ENCODE measurements at places on chromosomes 5 and 9.

GRCh38 chr5:179406031-179406961 lies 61.0 kb upstream of the ADAMTS2 start:
- DNase-seq: no peak

GRCh38 chr5:55140908-55141665 lies 18.9 kb upstream of the GPX8 start:
- DNase-seq: no peak

GRCh38 chr9:121656941-121657470 lies 5.6 kb downstream of the DAB2IP start:
- no peak for DNase-seq

- DNase-seq: no peak
These were observed 22.8 kb upstream of the DUSP1 start for GRCh38 chr5:172793577-172794488.

GRCh38 chr9:69173497-69173890 lies 583 bp upstream of the TJP2 start:
- no peak for DNase-seq

DNA sequence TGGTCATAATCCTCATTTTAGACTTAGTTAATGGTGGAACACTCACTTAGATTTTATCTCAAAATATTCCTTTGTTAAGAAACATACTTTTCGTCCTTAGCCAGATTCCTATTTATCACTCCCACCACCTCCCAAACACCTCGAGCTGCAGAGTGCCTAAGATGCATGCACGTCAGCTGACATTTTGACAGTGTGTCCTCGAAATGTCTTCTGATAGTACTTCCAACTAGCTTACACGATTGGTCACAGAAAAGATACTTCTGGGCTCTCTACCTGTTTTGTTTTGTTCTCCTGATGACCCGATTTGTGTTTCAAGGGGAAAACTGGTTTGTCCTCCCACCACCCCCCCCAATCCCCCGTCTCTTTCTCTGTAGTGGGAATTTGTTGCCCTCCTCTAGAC lies 230.1 kb downstream of the MAST4 start:
- no peak for DNase-seq

- DNase-seq: no peak
These were observed 13.9 kb upstream of the CTNNAL1 start for GRCh38 chr9:109027176-109027575.

GRCh38 chr9:134895908-134896833 lies 15.6 kb downstream of the FCN2 start:
- DNase-seq: no peak

GRCh38 chr9:99222416-99223270 lies 561 bp downstream of the SEC61B start:
- DNase-seq: no peak

- no peak for DNase-seq
These were observed 420.0 kb downstream of the SEMA5A start for GRCh38 chr5:9125852-9126251.

DNA sequence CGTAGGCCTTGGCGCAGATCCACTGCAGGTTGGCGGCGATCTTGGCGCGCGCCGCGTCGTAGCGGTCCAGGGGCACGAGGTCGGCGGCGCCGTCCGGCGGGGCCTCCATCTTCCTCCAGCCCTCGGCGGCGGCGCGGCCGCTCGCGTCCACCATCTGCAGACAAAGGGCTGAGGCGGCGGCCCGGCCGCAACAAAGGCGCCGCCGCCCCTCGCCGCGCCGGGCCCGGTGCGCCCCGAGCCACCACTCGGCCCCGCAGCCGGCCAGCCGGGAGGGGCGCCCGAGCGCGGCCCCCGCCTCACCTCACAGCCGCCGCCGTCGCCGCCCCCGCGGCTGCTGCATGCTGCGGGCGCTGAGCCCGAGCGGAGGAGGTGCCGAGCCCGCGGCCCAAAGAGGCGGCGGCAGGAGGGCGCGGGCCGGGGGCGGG lies 328 bp downstream of the CAMSAP1 start:
- no peak for DNase-seq

- no peak for DNase-seq
These were observed 88.6 kb upstream of the FANCC start for GRCh38 chr9:95406121-95406520.

GRCh38 chr9:83526901-83527300 lies 11.3 kb downstream of the FRMD3 start:
- DNase-seq: no peak

DNA sequence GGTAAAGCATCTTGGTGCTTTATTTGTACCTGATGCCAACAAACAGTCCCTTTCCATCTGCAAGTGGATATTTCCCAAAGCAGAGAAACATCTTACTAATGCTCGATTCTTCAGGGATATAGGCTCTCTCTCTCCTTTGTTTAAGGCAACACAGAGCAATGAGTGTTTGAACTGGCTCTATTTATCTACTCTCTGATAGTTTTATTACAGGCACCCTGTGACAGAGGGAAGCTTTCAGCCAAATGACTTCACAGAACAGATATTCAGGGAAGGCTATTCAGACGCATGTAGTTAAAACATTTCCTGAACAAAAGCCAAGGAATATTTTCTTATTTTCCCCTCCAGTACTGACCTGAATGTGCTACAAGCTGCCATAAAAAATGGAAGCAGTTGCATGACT lies 141.8 kb downstream of the YIPF5 start:
- no peak for DNase-seq

GRCh38 chr5:90356622-90357021 lies 52.9 kb downstream of the CETN3 start:
- no peak for DNase-seq

DNA sequence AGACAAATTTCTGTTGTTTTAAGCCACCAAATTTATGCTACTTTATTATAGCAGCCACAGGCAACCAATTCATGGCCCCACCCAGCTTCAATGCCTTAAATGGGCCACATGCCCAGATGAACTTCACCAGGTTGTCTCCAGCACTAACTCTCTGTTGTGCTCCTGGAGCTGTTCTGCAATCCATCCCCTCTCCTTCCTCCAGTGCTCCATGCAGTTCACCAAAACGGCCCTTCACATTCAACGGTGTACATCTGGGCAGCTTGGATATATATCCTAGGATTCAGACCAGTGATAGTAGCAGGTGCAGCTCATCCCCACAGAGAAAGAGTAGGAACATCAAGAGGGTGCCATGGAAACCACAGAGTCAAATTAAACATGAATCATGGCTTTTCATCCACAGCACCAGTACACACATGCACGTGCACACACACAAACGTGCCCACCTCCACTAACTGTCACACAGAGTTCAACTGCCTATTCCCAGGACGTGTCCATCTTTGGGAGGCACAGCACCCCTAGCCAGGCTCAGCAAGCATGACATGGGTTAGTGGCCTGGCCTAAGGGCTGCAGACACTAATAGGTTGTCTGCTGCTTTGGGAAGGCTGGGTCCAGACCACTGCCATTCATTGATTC lies 134.5 kb downstream of the MED10 start:
- no peak for DNase-seq

DNA sequence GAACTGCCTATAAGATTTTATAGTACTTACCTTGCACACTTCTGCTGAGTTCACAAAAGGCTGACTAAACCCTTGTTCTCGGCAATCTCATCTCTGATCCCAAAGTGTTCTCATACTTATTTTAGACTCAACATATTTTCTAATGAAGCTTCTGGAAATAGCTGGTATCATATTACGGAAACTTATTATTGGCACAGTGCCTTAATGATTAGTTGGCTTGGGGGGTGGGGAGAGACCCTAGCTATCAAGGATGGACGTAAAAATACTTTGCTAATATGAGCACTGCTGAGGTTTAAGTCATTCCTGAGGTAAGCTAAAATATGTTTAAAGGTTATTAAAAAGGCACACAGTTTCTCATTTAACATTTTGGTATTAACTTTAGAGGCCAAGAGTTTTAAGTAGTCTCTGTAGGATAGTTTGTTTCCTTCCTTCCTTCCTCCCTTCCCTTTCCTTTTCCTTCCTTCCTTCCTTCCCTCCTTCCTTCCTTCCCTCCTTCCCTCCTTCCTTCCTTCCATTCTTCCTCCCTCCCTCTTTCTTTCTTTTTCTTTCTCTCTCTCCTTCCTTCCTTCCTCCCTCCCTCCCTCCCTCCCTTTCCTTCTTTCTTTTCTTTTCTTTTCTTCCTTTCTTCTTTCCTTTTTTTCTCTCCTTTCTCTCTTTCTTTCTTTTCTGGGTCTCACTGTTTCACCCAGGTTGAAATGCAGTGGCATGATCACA lies 31.5 kb downstream of the ZSWIM6 start:
- DNase-seq: no peak

- no peak for DNase-seq
These were observed 14.1 kb upstream of the SPARC start for GRCh38 chr5:151700820-151701219.

DNA sequence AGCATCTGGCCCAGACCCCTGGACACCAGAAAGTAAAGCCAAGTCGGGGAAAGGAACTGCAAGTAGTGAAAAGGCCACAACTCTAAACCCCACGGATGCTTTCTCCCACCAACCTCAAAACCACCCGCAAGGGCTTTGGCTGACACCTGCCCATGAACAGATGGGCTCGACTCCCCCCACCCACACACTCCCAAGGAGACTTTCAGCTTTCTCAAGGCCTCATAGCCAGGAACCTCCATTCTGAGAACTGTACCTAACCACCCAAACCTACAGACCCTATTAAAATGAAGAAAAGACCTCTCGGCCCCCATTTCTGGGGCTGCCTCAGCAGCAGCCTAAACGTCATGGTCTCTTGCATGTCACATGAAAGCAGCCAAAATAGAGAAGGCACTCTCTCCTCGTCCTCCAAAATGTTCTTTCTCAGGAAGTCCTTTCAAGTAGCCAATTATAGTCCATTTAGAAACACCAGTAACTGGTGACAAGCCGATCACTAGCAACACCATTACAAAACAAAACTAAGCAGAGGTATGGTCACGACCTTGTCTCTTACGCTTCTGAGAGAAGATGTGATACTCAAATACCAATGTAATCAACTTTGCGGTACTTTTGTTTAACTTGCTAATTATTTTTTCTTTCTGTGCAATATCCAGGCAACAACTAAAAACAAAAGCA lies 2.9 kb downstream of the B4GALT1 start:
- DNase-seq: no peak

DNA sequence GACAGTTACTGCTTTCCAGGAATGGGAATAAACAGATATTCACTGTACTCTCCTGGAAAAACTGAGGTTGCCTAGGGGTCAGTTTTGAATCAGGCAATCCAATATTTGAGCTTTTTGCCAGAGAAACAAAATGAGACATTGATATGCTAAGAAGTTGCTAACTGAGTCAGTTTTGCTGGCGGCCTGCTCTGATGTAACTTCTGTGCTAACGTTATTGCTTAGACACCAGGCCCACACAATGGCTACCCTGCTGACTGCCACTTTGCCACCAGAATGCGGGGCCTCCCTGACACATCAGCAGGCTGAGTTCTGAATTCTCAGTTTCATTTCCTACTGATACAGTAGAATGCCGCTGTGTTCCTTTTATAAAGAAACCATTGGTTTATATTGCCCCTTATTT lies 18.2 kb upstream of the ZNF618 start:
- DNase-seq: no peak

DNA sequence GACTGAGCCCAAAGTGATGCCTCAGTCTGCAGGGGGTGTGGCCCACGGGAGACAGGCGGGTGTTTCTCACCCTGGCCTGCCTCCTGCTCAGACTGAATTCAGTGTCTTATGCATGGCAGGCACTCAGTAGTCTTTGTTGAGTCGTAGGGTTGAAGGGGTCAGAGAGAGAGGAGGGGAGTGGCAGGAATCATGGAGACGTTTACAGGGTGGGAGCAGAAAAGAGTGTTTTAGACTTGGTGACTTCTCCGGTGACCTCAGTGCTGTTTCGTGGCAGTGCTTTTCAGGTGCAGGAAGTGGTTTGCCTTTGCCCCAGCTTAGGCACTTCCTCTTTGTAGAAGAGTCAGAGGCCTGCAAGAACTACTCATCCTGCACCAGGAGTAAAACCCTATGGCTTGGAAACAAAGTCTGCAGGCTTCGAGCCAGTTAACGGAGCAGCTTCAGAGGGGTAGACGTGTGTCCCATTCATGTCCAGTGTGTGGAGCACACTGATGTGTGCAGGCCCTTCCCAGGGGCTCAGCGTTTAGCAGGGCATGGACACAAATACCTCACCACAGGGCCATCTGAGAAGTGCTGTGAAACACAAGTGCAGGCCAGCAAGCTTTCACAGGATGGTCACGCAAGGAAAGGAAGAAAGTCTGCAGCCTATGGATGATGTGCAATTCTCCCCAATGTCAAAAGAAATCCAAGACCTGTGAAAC lies 24.5 kb upstream of the SEMA4D start:
- DNase-seq: no peak

DNA sequence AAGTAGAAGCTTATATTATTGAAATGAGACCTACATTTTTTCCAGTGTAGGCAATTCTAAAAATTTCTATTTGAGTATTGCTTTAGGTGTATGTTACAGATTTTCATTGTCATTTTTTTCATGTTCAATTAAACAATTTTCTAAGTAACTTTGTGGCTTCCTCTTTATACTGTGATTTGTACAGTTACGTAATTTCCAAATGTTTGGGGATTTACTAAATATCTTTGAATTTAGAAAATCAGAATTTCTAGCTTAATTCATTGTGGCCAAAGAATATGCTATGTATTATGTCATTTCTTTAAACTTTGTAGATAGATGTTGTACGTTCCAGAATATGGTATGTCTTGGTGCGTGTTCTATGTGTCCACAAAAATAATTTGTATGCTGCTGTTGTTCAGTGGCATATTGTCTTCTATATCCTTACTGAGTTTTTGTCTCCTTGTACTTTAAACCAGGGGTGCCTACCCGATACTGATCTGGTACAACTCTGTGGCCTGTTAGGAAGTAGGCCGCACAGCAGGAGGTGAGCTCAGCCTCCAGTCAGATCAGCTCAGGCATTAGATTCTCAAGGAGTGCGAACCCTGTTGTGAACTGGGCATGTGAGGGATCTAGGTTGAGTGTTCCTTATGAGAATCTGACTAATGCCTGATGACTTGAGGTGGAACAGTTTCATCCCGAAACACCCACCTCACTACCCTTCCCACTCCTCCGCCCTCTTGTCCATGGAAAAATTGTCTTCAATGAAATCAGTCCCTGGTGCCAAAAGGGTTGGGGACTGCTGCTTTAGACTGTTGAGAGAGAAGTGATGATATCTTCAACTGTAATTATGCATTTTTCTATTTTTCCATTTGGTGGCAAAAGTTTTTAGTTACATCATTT lies 63.5 kb downstream of the UBE2R2 start:
- DNase-seq: no peak

DNA sequence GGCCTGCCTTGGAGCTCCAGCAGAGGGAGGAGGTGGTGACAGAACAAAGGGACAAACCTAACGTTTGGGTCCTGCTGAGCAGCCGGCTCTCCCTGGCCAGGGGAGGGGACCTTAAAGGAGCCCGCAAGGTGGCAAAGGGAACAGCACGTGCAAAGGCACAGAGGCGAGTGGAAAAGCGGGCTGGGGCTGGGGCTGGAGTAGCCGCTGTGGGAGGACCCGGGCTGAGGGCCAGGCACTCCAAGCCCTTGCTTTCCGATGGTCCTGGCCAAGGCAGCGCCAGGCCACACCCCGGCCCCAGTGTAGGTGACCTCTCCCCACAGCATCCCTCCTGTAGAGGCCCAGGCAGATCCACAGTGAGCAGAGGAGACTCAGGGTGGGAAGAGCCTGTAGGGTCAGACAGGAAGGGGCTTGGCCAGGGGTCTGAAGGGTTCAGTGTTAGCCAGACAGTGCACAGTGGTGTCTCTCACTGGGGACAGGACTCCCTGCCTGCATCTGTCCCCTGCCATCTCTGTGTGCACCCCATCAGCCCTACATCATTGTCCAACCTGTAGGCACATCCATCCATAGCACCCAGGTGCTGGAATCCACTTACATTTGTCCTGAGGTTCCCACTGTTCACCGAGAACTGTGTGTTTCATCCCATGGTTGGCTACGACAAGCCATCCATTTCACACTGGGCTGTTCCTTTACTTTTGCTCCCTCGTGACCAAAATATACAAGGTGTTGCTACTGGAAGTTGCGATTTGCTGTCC lies 77.0 kb downstream of the NEK6 start:
- no peak for DNase-seq
